Hematopoietic multipotent progenitor cell treated with erythropoietin and hydrocortisone succinate and interleukin-3 and kit ligand, for 8 days (in vitro differentiated cells): ENCODE measurements at places on chromosomes 3 and 15.

DNA sequence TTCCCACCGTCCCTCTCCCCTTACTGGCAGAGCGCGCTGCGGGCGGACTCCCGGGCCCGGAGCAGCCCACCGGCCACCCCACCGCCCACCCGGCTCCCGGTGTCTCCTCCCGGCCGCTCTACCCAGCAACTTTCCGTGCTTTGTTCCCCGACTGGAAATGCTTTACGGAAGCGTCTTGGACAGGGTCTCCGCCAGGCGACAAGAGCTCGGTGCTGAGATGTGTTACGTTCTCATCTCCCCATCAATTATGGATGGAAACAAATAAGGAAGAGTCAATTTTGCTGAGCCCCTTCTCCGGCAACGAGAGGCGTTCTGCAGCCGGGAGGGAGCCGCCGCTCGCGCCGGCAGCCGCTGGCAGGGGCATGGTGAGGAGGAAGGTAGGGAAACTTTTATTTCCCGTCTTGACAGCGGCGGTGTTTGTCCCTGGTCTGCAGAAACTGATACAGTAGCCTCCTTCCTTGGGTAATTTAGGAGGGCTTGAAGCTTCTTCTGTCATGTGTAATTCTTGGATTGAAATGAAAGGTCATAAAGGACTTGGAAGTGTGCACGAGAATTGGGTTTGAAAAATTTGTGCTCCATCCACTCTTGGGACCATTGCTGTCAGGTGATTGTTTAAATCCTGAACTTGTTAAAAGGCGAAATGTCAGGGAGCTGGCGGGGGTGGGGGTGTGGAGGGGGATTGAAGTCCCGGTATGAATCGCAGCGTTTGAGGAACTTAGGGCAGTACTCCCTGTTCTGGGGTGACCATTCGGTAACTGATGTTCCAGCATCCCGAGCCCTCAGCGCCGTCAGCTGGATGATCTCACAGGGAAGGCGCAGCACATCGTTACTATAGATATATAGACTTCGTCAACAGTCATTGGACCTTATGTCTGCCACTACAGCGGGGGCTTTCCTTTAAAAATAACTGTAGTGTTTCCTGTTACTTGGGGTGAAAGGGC lies 1.5 kb downstream of the SEMA6D start:
- no peak for DNase-seq

GRCh38 chr3:40417845-40418543 lies 31.0 kb downstream of the ENTPD3 start:
- peak; percentile 8 for DNase-seq

DNA sequence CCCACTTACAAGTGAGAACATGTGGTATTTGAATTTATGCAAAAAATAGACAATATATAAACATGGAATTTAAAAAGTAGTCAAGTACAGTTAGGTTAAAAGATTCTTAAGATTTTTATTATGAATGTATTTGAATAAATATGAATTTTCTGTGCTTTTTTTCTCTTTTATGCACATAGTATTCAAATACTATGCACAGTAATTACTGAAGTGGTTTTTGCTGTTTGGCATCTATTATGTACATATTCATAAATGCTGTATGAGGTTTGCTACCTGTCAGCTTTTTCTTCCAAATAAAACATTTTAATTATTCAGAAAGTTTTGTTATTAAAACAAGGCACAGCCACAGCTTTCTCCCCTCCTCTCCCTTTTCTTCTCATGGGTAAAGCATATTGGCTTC lies 1272.7 kb downstream of the NSUN3 start:
- DNase-seq: no peak

- DNase-seq: no peak
These were observed 158.5 kb downstream of the FEZF2 start for GRCh38 chr3:62214850-62215249.

GRCh38 chr3:158086776-158087175 lies 19.4 kb downstream of the SHOX2 start:
- DNase-seq: no peak

GRCh38 chr3:134020135-134020680 lies 9.5 kb downstream of the SLCO2A1 start:
- DNase-seq: no peak

DNA sequence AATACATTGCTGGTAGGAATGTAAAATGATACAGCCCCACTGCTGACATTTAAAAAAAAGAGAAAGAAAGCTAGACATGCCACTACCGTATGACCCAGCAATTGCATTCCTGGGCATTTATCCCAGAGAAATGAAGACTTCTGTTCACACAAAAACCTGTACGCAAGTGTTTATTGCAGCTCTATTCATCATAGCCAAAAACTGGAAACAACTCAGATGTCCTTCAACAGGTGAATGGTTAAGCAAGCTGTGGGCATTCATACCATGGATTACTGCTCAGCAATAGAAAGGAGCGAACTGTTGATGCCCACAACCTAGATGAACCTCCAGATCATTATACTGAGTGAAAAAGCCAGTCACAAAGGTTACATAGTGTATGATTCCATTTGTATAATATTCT lies 132.5 kb downstream of the MAP2K5 start:
- DNase-seq: no peak
